ENCODE measurements at places on chromosomes 4 and X.

DNA sequence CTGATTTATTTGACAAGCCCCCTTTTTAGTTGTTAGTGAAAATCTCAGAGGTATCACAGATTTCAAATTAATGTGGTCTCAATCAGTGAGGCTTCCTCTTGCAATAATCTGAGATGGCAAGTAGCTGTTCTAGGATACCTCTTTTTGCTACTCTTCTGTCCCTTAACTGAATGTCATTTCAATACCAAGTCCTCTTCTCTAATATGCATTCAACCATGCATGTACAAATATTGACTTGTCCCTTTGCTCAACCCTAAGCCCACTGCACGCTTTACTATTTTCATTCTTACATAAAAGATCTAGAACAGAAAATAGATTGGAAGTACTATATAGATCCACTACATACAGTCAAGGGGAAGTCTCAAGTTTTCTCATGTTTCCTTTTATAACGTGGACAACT lies 164.2 kb downstream of the CBR4 start:
- no peak for DNase-seq
- H3K27me3 ChIP-seq = no peaks in the 10 kb centered on the region
- H3K4me3 ChIP-seq = no peak overlapping the region
- H3K4me1 ChIP-seq = peaks cover 69% of the 10 kb centered on the region
- H3K36me3 ChIP-seq = no peaks in the 10 kb centered on the region

DNA sequence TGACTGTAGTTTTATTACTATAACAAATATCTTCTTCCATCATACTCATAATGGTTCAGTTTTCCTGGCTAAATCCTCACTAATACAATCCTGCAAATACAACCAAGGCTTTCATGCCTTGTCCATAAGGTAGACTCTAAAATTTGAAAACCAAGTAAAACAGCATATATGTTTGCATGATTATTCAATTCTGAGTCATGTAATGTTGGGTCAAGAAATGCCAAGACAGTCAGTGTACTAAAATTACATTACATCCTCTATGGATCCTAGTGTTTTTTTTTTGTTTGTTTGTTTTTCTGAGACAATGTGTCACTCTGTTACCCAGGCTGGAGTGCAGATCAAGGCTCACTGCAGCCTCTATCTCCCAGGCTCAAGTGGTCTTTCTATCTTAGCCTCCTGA lies 38.6 kb upstream of the TEX13D start:
- H3K27ac ChIP-seq = no peak overlapping the region
- no peaks in the 10 kb centered on the region for H3K27me3 ChIP-seq
- H3K36me3 ChIP-seq = no peaks in the 10 kb centered on the region
- H3K4me3 ChIP-seq = no peak overlapping the region
- DNase-seq = no peak

DNA sequence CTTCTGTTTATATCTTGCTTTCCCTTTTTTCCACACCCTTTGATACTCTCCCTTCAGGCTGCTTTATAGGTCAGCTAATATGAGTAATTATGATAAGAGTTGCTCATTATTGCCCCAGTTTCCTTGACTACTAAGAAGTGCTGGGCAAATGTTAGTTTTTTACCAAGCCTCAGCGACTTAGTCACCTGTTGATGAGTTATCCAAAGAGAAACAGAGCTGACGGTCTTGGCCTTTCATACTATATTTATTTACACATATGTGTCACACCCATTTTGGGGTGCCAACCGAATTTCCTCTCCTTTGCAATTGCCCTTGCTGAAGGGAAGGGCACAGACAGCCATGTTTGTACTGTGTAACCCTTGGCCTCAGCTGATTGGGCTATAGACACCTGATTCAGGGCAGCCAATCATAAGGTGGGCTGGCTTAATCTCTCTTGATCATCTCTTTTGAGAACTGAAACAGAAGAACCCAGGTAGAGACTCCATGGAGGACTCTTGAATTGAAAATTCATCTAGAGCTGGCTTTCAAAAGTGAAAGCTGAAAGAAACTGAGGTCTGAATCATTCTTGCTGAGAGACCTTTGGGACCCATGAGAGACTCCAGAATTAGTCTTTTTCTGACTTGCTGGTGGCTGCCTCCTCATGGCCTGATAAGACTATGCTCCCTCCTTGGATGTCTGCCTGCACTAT lies 111.7 kb upstream of the RPS6KA3 start:
- H3K4me3 ChIP-seq = no peak overlapping the region
- no peaks in the 10 kb centered on the region for H3K36me3 ChIP-seq
- no peaks in the 10 kb centered on the region for H3K4me1 ChIP-seq
- no peak for DNase-seq
- no peaks in the 10 kb centered on the region for H3K27me3 ChIP-seq

DNA sequence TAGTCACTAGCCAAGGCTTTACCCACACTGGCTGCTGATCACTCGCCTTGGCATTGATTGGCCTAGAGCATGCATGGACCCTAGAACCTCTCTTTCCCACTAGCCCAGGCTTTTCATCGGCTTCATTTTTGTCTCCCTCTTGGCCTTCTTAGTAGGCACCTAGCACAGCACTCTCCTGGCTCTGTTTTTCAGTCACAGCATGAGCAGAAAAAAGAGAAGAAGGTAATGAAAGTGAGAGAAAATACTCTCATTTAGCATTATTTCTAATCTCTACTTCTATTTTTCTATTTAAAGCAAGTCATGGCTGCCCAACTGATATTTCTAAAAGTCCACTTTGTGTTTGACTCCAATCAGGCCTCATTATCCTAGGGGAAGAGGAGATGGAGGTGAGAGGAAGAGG lies 267.2 kb downstream of the FBXO8 start:
- H3K27ac ChIP-seq = no peak overlapping the region
- H3K36me3 ChIP-seq = no peaks in the 10 kb centered on the region
- H3K4me3 ChIP-seq = no peak overlapping the region
- no peak for DNase-seq

DNA sequence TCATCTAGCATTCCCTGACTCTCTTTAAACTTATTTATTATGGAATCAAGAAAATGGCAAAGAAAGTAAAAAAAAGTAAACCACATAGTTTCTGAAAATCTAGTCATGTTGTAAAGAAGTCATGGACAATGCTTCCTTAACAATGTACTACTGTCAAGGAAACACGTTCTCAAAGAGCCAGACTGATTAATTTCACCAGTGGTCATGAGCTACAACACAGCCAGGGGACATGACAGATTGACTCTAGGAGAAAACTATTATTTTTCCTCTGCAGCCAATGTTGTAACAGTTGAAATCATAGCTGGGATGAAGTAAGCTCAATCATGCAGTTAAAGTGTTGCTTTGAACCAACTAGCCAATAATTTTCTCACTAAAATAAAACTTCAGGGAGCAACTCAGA lies 109.2 kb downstream of the MAPK10 start:
- H3K36me3 ChIP-seq = peaks cover 14% of the 10 kb centered on the region
- no peaks in the 10 kb centered on the region for H3K4me1 ChIP-seq
- H3K27me3 ChIP-seq = no peaks in the 10 kb centered on the region
- H3K4me3 ChIP-seq = no peak overlapping the region
- H3K27ac ChIP-seq = no peak overlapping the region
- no peak for DNase-seq

DNA sequence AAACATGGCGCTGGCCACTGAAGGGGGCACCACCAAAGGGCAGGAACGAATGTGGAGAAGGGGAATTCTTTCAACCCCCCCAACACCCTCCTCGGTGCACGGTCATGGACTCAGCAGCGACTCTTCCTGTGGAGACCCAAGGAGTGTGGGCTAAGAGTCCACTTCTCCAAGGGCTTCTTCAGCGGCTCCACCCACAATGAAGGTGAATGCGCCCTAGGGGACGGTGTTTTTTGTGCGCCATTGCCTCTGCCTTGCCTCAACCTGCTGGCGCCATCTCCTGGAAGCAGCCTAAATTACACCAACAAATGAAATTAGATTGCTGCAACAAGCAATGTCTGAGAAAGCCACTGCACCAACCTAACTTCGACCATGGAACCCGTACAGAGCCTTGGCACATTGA lies 169.2 kb upstream of the MAGEB18 start:
- no peaks in the 10 kb centered on the region for H3K27me3 ChIP-seq
- DNase-seq = peak; percentile 55
- no peak overlapping the region for H3K27ac ChIP-seq
- H3K36me3 ChIP-seq = no peaks in the 10 kb centered on the region
- H3K4me3 ChIP-seq = no peak overlapping the region
